ENCODE measurements at places on chromosomes 5 and 9.

DNA sequence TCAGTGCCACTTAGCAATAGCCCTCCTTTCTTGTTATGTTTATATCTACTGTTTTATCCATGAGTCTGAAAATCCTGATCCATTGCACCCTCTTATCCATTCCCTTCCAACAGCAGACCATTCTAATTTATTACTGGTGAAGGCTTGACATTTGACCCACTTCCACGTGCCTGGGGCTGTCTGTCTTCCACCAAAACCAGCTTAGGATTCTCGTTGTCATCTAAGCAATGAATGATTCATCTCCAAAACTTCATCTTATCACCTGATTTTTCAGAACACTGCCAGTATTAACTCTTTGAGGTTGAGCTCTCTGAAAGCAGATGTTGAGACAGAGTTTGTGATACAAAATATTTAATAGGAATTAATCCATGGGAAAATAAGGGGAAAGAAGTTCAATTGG, 277.8 kb upstream of the FBXL7 start:
- DNase-seq, result no peak

DNA sequence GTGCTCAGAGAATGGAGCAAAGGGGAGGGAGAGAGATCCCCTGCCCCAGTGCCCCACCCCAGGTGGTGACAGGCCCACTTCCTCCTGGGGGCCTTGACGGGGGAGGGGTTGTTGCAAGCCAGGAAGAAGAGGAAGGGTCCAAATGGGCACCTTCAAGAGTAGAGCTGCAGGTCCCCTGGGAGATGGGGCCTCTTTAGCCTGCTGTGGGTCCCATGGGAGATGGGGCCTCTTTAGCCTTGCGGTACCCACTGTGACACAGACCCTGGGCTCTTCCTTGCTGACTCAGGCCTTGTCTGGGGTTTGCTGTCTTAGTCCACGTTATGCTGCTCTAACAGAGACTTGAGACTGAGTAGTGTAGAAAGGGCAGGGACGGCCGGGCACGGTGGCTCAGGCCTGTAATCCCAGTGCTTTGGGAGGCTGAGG, 9.6 kb upstream of the TOR4A start:
- DNase-seq, result peak; percentile 29

- no peak for DNase-seq
Observed at GRCh38 chr9:134621558-134622110, 20.0 kb upstream of the COL5A1 start.

GRCh38 chr5:175567954-175568353, 89.6 kb downstream of the SFXN1 start:
- no peak for DNase-seq

Measured in fibroblast of villous mesenchyme (primary cell).